NCI-H1105 treated with DMSO at 0.1 percent for 48 hours (cell line): ENCODE measurements at places on chromosomes 6 and 20.

DNA sequence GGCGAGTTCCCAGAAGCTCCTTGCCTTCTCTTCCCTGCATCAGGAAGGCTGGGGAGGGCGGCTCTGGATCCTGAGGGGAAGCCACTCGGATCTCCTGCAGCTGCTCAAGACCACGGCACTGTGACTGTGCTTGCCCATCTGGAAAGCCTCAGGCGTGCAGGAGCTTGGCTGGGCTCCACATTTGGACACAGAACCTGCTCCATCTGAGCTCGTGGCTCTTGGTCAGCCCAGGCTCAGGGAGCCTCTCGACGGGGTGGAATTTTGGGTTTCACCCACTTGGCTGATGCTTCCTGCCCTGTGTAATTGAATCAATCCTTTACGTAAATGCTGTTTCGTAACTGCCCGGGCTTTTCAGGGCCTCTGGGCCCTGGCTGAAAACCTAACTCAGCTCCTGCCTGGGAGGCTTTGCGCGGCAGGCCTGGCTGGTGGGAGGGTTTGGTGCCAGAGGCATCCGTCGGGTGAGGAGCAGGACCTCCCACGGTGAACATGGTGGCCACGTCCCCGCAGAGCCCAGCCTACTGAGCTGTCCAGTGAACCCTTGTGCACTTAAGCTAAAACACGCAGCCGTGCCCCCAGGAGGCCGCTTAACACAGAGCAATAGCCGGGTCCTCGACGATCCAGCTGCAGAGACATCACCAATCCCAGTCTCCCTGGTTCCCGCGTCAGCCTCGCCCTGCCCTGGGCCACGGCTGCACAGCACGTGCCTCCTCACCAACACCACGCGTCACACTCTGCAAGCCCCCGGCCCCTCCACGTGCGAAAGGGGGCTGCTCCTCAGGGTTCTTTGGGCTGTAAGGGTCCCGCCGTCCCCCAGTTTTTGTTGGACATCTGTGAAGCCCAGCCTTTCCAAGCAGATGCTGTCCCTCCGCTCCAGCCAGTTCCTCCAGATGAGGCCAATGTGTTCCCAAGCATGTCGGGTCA, 241.0 kb downstream of the DLL1 start:
- DNase-seq, result no peak

- DNase-seq, result peak; percentile 1
Observed at GRCh38 chr20:4820806-4821518, 99.3 kb downstream of the PRND start.

GRCh38 chr20:3670511-3670910, 7.3 kb upstream of the GFRA4 start:
- peak; percentile 8 for DNase-seq

DNA sequence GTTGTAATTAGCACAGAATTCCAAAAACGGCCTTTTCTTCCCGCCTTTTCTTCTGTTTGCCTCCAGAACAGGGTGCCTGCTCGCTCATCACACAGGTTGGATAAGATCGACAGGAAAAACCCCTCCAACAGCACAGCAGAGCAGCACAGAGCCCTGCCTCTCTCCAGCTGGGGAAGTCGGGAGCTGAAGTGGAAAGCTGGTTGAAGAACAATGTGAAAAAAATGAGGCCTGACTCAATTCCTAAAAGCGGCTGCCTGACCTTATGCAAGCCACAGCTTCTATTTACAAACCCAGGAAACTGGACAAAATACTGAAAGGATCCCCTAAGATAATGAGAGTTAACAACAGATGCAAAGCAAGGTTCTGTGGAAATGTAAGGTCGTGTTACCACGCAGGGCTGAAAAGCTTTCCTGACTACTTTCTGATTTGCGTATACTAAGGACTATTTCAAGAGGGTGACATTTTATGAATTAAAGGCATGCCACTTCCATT, 116.9 kb downstream of the TTLL2 start:
- no peak for DNase-seq

- no peak for DNase-seq
Observed at GRCh38 chr6:25482996-25483395, 169.0 kb upstream of the SCGN start.

GRCh38 chr6:38212579-38212978, 393.1 kb downstream of the ZFAND3 start:
- DNase-seq, result peak; percentile 80

- no peak for DNase-seq
Observed at GRCh38 chr20:13644010-13644409, 5.3 kb upstream of the TASP1 start.

DNA sequence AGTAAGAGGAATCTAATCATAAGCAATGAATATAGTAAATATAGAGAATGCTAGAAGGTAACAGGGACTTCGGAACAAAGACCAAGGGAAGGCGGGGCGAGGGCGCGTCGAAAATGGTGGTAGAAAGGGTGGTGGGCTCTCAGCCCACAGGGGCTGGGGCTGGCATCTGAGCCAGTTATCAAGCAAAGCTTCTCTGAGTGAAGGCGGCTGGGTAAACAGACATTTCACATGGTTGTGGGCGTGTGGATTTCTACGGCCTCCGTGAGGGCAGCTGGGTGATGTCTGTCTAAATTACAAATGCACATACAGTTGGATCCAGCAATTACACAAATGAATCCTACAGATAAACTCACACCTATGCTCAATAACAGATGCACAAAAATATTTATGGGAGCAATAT, 56.6 kb downstream of the TOX2 start:
- DNase-seq, result no peak

DNA sequence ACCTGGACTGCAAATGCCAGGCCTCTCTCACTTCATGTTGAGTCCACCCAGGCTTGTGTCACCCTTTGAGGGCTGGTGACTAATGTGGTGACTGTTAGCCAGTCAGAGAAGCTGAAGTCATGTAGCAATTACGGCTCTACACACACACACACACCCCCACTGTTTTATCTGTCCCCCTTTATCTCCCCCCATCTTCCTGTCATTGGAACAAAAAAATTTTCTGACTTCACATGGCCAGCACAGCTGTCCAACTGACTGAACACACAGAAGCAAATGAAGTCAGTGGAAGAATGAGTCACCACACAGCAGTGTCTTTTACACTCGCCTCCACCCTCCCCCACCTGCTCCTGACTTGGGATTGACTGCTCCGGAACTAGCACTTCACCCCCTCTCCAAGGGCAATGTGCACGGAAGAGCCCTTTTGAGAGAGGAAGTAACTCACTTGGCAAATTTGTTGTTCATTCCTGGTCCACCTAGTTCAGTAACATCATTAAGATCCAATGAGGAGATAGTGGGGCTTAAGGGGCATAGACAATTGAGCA, 198.0 kb downstream of the RNF144B start:
- DNase-seq, result no peak

GRCh38 chr6:128993166-128993565, 110.2 kb downstream of the LAMA2 start:
- DNase-seq, result no peak

DNA sequence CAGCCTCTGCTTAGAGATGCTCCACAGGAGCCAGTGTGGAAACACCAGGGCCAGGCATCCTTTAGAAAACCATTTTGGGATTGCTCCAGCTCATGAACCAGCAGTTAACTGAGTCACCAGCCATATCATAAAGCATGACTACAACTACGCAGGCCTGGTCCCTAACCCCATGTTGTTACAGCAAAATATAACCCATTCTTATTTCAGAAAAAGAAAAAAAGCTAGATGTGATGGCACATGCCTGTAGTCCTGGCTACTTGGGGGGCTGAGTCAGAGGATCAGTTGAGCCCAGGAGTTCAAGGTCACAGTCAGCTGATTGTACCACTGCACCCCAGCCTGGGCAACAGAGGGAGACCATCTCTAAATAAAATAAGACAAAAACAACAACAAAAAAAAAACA, 36.8 kb downstream of the C6orf15 start:
- no peak for DNase-seq

DNA sequence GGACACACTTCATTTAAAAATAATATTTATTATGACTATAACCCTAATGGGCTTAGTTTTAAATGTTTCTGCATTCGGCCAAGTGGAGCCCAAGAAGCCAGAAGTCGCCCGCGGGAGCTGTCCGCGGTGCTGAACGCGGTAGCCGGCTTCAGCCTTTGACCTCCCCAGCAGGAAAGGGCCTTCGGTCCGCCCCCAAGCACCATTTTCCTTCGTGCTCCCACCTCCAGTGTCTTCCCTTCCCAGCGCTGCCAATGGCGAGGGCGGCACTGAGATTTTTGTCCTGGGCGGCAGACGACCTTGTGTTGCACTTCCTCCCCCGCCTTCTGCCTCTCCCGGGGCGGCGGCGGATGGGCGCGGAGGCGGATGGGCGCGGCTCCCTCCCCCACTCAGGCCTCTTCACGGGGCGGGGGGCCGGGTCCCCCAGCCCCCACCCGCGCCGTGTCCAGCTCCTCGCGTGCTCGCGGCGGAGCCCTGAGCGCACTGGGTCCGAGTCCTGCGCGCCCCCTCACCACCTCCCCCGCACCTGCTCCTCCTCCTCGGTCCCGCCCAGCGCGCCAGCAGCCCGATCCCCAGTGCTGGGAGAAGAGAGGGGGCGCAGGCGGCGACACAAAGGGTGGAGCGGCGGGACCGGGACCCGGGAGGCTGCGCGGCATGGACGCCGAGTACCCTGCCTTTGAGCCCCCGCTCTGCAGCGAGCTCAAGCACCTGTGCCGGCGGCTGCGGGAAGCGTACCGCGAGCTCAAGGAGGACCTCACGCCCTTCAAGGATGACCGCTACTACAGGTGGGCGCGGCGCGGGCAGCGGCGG, 23.6 kb upstream of the TMEM181 start:
- DNase-seq, result peak; percentile 82

DNA sequence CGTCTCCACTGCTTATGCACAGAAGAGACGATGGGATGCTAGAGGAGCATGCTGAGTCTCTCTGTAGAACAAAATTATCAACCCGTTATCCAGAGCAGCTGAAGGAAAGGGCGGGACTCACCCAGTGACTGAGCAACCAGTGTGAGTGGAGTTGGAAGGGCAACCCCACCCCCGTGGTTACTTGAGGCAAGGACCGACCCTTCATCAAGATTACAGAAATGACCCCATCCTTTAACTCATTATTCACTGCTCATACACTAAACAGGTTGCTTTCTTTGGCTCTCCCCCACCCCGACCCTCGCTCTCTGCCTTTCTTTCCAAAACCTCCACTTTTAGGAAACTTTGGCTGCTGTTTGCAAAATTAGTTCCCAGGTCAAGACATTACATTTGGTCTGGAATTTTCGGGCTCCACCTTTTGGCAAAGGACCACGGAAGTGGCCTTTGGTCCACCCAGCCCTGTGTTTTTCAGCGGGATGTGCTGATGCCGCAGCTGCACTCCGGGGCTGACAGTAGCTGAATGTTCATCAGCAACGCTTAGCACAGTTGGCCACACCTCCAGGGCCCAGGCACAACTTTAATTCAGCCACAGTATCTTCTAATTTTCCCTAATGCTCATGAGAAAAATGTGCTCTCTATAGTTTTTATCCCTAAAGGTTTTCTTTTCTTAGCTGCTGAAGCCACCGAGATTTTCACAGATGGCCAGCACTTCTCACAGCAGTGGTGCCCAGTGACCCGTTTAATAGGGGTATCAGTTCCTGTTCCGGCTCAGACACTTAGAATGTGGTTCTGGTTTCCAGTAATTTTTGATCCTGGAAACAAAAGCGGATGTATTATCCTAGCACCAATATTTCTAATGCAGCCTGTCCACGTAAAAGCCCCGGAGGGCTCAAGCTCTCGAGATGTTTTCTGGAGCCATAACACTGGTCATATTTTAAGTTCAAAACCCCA, 103.6 kb upstream of the NXT1 start:
- DNase-seq, result no peak

- peak; percentile 96 for DNase-seq
Observed at GRCh38 chr6:33454009-33454946, at the start of gene ZBTB9. TSS of gene ZBTB9 (plus strand) at chr6:33454576. CDS start at chr6:33455101, 525 bp downstream.

DNA sequence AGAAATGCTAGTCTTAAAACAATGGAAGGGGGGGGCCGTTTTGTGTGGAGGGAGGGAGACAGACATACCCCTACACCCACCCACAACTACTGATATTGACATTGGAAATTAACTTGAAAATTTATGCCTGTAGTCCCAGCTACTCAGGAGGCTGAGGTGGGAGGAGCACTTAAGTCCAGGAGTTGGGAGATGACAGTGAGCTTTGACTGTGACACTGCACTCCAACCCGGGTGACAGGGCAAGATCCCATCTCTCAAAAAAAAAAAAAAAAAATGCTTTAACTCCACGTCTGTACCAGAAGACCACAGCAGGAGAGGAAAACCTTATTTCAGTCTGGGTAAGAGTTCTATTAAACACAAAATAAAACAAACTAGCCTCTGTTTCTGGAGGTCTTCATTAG, 2.2 kb downstream of the TBC1D20 start:
- no peak for DNase-seq

- DNase-seq, result peak; percentile 17
Observed at GRCh38 chr6:154650351-154650750, 82.9 kb upstream of the SCAF8 start.

DNA sequence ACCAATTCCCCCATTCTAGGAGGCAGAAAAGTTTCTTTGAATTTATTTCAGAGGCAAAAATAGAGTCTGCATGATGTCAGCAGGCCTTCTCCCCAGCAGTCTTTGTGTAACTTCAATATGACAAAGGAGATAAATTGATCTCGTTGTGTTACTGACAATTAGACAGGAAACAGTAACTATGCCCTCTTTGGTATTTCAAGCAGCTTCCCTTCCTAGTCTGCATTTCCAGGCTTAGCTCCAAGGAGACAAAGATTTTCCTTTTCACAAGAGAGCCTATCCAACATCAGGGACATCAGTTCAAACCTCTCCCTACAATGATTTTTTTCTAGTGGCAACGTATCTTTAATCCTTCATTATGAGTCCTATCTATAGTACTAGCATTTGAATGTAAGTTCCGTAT, 245.9 kb upstream of the HSF2 start:
- no peak for DNase-seq

DNA sequence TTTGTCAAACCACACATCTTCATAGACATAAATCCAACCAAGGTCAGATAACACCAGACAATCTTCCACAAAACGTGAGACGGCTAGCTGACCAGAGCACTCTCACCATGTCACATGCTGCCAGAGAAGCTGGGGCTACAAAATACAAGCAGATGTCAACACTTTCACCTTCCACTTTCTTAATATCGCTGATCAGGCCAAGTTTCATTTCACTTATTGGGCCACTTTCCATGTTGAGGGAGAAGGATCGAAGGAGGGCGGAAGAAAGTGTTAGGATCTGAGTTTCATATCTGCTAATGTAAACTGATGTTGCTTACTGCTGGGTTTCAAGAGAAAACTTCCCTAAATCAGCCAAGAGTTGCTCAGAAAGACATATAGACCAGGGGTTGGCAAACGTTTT, 177.0 kb upstream of the PRDM1 start:
- no peak for DNase-seq
